ENCODE measurements at places on chromosomes 4 and X.

GRCh38 chr4:22672519-22672918 is 20.2 kb upstream of the GBA3 start:
- H3K27me3 ChIP-seq = no peaks in the 10 kb centered on the region
- DNase-seq = no peak
- peaks cover 31% of the 10 kb centered on the region for H3K4me1 ChIP-seq
- no peak overlapping the region for H3K27ac ChIP-seq
- H3K36me3 ChIP-seq = no peaks in the 10 kb centered on the region

DNA sequence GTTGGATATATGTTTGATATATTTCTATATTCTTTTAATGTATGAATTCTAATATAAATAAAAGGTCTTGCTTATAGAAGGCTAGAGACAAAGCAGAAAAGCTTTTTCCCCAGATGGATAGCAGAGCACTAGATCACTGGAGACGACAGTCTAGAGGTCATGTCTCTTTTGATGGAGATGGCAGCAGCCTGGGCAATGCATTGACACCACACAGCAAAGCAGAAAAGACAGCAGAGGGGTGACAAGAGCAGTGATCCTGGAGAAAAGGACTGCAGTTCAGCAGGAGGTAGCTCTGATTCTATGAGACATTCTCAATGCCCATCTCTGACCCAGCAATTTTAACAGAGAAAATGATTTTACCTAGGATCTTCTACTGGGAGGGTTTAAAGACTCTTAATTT is 210.6 kb downstream of the DTHD1 start:
- H3K4me3 ChIP-seq = no peak overlapping the region
- no peak for DNase-seq
- H3K27me3 ChIP-seq = no peaks in the 10 kb centered on the region
- no peaks in the 10 kb centered on the region for H3K36me3 ChIP-seq
- H3K4me1 ChIP-seq = no peaks in the 10 kb centered on the region

GRCh38 chrX:110415440-110416170 is 57.0 kb downstream of the RTL9 start:
- H3K36me3 ChIP-seq = no peaks in the 10 kb centered on the region
- DNase-seq = no peak
- peaks cover 13% of the 10 kb centered on the region for H3K4me1 ChIP-seq
- no peak overlapping the region for H3K4me3 ChIP-seq
- H3K27ac ChIP-seq = no peak overlapping the region

DNA sequence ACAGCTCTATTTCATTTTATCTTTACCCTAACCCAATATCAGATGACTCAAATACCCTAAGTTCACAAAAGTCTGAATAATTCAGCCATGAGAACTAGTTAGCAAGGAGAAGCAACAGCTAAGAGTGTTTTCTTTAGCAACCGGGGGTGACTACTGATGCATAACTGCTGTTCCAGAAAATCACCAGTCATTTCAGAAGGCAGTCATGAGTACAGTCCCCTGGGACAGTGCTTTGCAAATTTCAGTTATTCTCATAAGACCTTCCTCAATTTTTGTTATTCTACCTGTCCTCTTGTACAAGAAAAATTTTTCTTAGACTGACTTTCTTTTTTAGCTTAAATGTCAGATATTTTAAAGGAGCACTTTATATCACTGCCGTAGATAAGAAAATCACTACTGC is 16.4 kb downstream of the BANK1 start:
- H3K4me1 ChIP-seq = peaks cover 33% of the 10 kb centered on the region
- H3K4me3 ChIP-seq = peak overlapping the region; percentile 78
- H3K27ac ChIP-seq = peak overlapping the region; percentile 98
- H3K27me3 ChIP-seq = no peaks in the 10 kb centered on the region
- DNase-seq = peak; percentile 77
- peaks cover 19% of the 10 kb centered on the region for H3K36me3 ChIP-seq

DNA sequence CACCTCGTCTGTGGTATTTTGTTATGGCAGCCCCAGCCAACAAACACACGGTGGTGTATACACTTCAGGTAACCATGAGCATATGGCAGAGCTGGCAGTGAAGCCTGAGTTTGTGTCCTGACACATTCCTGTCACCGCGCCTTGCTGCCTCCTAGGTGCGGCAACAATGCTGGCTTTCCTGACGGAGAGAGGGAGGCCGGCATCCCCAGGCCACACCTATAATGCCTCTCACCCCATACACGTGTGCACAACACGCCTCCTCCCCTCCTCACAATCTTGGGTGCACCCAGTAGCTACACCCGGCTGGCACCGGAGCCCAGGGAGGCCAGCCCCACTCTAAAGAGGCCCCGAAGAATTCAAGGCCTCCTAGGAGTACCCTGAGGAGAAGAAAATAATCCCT is 158.5 kb downstream of the NSUN7 start:
- H3K27me3 ChIP-seq = no peaks in the 10 kb centered on the region
- no peak overlapping the region for H3K4me3 ChIP-seq
- DNase-seq = peak; percentile 5
- H3K27ac ChIP-seq = peak overlapping the region; percentile 91

- DNase-seq = peak; percentile 29
- no peaks in the 10 kb centered on the region for H3K27me3 ChIP-seq
- H3K4me3 ChIP-seq = peak overlapping the region; percentile 41
- no peaks in the 10 kb centered on the region for H3K36me3 ChIP-seq
- H3K4me1 ChIP-seq = peaks cover 26% of the 10 kb centered on the region
Observed at GRCh38 chr4:153083447-153083947, 120.7 kb upstream of the TRIM2 start.

- H3K4me1 ChIP-seq = no peaks in the 10 kb centered on the region
- no peak for DNase-seq
- no peak overlapping the region for H3K4me3 ChIP-seq
- H3K27me3 ChIP-seq = peaks cover 3% of the 10 kb centered on the region
- no peaks in the 10 kb centered on the region for H3K36me3 ChIP-seq
- no peak overlapping the region for H3K27ac ChIP-seq
Observed at GRCh38 chrX:139298437-139298836, 232.1 kb upstream of the F9 start.

DNA sequence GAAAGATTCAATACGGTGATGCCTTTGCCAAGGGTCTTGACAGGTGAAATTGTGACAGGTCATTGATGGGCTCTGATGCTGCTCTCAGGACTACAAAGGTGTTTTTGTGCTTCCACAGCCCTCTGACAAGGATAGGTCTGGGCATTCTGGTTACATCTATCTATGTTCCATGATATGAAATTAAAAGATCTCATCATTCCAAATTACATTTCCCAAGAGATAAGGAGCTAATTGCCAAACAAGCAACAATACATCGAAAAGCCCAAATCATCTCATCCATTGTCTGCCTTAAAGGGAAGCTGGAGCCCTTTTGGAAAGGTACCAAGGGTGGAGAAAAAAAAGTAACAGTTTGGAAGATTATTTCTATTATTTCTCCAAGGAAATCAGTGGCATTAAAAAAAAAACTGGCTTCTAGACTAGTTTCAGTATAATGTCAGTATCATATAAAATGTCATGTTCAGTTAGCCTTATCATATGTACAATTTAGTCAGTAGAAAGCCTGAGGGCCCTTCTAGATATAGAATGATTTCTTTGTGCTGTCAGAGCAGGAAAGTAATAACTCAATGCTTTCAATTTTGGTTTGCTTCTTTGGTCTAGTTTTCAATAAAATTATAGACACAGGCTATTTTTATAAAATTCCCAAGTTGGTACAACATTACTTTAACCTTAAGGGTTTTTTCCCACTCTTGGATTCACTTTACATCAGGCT is 224.5 kb upstream of the GPRIN3 start:
- H3K4me3 ChIP-seq = no peak overlapping the region
- no peak for DNase-seq
- no peak overlapping the region for H3K27ac ChIP-seq
- no peaks in the 10 kb centered on the region for H3K36me3 ChIP-seq

DNA sequence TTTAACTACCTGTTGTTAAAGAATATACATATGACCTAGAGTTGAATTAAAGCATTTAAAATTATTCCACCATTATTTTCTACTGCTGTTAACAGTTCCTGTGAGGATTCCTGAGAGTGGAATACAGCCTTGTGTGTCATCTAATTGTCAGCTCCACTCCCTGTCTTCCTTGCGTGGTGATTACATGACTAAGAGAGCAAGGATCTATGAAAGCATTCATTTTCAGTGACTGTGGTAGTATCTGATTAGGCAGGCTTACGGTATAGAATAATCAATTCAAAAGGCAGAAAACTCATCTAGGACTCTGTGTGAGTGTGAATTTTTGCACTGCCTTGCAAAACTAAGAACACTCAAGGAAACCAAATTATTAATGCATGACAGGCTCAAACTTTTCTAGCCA is 577.8 kb downstream of the SH3BGRL start:
- no peak overlapping the region for H3K4me3 ChIP-seq
- DNase-seq = no peak
- H3K4me1 ChIP-seq = no peaks in the 10 kb centered on the region

GRCh38 chr4:152132776-152133175 is 372.0 kb upstream of the GATB start:
- no peak overlapping the region for H3K27ac ChIP-seq
- no peaks in the 10 kb centered on the region for H3K36me3 ChIP-seq
- H3K4me1 ChIP-seq = peaks cover 2% of the 10 kb centered on the region
- no peak for DNase-seq
- peaks cover 7% of the 10 kb centered on the region for H3K27me3 ChIP-seq

DNA sequence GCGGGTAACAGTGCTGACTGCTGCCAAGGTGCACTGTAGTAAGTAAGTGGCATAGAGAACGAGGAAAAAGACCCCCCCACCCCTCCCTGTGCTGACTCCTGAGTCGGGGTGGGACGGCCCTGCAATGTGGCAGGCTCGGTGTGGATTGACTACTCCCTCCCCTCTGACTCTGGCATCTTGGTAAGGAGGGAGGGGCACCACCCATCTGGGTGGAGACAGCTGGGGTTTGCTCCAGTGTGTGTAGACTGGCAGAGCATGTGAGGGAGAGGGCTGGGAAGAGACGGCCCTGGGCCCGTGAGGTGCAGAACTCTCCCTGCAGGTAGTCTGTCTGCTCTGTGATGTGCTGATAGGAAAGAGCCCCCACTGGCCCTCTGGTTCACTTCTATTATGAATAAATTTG is 31.0 kb downstream of the NSG1 start:
- H3K36me3 ChIP-seq = peaks cover 75% of the 10 kb centered on the region
- H3K4me3 ChIP-seq = no peak overlapping the region

GRCh38 chr4:102586644-102587021 is 85.5 kb downstream of the NFKB1 start:
- no peaks in the 10 kb centered on the region for H3K27me3 ChIP-seq
- H3K4me1 ChIP-seq = peaks cover 25% of the 10 kb centered on the region
- H3K36me3 ChIP-seq = peaks cover 52% of the 10 kb centered on the region
- no peak overlapping the region for H3K4me3 ChIP-seq

DNA sequence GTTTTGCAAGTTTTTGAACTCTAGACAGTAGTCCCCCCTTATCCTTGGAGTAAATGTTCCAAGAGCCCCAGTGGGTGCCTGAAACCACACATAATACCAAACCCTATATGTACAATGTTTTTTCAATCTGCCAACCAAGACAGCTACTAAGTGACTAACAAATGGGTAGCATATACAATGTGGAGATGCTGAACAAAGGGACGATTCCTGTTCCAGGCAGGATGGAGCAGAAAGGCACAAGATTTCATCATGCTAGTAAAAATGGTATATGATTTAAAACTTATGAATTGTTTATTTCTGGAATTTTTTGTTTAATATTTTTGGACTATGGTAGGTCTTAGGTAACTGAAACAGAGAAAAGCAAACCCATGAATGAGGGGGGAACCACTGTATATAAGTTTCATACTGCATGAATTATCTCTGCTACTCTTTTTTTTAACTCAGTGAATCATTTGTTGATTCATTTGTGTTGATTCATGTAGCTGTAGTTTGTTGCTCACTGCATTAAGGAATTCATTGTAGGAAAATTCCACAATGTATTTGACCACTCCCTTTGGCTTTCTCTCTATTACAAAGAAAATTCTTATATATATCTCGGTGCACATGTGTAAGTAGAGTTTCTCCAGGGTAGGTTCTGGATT is 21.9 kb upstream of the ANXA3 start:
- H3K27me3 ChIP-seq = no peaks in the 10 kb centered on the region
- H3K27ac ChIP-seq = no peak overlapping the region
- DNase-seq = no peak
- no peaks in the 10 kb centered on the region for H3K36me3 ChIP-seq

DNA sequence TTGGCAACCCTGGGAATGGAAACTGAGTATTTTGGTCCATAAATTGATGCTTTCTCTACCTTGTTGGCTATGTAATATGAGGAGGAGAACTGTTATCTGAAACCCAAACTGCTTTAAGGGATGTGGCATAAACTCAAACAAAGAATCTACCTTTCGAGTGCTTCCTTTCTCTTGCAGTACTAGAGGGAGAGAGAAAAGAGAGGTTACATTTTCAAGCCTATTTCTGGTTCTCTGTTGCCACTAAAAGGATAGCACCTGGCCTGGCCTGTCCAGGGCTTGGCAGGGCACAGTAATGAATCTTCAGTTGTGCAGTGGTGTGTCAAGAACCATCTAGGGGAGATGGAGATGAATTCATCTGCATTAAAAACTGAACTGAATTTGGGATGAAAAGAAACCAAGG is 308.6 kb downstream of the PTTG2 start:
- H3K27ac ChIP-seq = no peak overlapping the region
- no peaks in the 10 kb centered on the region for H3K4me1 ChIP-seq
- H3K4me3 ChIP-seq = no peak overlapping the region
- no peak for DNase-seq

GRCh38 chrX:56975611-56976010 is 19.7 kb downstream of the SPIN3 start:
- DNase-seq = no peak
- H3K27me3 ChIP-seq = no peaks in the 10 kb centered on the region
- no peak overlapping the region for H3K4me3 ChIP-seq
- H3K36me3 ChIP-seq = no peaks in the 10 kb centered on the region

DNA sequence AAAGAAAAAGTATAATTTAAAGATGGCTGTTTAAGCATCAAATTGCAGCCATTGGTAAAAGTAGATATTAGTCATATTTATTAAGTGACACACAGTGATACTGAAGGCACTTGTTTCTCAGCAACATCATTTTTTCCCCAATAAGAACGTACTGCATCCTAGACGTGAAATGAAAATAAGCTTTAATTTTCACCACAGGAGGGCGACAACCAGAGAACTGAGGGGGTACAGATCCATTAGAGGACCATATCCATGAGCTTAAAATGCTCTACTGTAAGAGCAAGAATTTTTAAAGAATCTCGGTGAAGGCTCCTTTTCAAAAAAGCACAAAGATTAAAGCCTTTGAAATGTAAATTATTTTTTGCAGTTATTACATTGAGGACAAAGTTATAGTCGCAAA is 33.4 kb downstream of the FRG1 start:
- no peak overlapping the region for H3K27ac ChIP-seq
- no peaks in the 10 kb centered on the region for H3K36me3 ChIP-seq
- no peak for DNase-seq
- H3K4me3 ChIP-seq = no peak overlapping the region

DNA sequence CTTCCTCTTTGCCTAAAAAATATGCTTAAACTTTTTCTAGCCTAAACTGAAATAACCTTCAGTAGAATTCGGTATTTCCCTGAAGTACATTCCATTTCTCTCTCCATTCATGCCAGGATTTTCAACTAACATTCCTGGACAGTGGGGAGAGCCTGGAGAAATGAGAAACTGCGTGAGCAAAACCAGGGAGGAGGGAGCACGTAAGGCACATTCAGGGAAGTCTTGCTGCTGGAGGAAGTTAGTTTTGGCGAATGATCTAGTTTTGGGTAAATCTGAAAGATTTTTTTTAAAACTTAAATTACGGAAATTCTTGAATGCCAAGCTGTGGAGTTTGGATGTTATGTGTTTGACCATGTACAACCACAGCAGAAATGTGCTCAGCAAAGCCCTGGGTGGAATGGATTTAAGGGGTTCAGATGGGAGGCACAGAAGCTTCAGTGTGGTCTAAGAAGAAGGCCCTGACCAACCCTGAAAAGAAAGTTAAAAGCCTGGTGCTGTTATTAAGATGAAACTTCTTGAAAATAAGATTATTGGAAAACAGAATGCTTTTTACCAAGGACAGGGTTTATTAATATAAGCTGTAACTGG is 347.8 kb downstream of the ANK2 start:
- H3K4me3 ChIP-seq = no peak overlapping the region
- no peaks in the 10 kb centered on the region for H3K36me3 ChIP-seq
- DNase-seq = no peak
- H3K4me1 ChIP-seq = no peaks in the 10 kb centered on the region

All from stimulated activated naive B cell treated with anti-CD40 and anti-IgM and Interleukin-4, amounts not matched to agents 10 μg/mL and 1 μg/mL and 100 μg/mL, for 72 hours (primary cell).